Esophagus muscularis mucosa (tissue), 4 donors: ENCODE measurements at places on chromosomes 4 and X.

GRCh38 chrX:78104447-78105176 lies 564 bp downstream of the PGK1 start:
- DNase-seq, result no peak

DNA sequence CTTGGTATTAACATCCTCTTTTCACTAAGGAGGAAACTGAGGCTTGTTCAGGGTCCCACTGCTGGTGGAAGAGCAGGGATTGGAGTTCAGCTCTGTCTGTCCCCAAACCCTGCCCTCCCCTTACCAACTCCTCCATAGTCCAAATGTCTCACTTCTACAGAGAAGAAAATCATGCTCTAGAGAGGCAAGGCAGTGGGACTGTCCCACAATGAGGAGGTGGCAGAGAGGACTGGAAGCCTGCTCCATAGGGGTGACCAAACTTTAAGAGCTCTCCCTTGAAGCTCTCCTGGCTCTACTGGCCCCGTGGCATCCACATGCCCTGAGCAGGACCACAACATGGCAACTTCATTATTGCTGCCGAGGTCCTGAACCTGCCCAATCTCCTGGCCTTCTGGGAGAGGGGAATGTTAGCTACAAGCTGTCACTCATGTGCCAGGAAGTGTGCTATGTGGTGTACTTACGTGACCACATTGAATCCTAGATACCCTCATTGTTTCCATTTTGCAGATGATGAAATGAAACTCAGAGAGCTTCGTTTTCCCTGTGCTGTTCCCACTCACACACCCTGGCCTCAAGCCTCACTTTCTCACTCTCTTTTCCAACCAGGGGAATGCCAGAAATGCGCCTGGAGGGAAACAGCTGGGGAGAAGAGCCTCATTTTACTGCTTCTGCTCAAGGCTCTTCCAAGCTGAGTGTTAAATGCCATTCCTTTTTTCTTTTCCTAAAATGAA lies 71.5 kb downstream of the ANAPC4 start:
- no peak for DNase-seq

- peak; percentile 78 for DNase-seq
These were observed 77.4 kb upstream of the PRSS48 start for GRCh38 chr4:151199319-151200190.

GRCh38 chrX:107429090-107429489 lies 20.4 kb upstream of the FRMPD3 start:
- no peak for DNase-seq

DNA sequence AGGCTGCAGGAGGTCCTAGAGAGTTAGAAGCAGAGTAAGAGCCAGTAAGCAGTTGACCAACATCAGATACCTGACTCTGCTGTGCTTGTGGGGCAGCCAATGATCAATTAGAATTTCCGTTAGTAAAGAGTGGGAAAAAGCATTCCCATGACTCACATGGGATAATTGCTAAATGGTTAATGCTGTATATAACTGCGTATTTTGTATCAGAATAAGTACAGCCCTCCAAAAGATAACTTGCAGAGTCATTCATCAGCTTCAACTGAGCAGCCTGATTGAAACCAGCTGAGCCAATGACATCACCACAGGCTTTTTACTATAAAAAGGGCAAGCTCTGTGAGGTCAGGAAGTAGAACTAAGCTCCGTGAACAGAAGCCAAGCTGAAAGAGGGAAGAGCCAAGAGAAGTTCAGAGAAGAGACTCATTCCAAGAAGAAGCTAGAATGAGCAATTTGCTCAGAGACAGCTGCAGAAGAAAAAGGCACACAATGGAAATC lies 67.9 kb downstream of the PPP3CA start:
- DNase-seq, result no peak

DNA sequence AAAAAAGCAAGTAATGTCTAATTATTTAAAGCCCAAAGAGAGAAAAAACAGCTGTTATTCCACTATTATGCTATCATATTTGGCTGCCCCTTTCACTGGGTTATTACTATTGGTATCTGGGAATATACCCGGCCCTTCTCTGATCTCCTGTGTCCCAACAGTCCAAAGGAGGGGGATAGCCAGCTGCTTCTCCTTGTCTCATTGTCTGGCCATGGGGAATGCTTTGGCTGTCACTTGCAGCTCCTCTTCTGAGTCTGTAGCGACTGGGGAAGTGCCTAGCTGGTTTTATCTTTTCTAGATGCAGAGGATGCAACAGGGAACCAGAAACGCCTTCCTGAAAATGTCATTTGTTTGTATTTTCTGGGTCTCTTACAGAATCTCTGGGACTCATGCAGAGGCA lies 33.9 kb downstream of the MGARP start:
- DNase-seq, result no peak

DNA sequence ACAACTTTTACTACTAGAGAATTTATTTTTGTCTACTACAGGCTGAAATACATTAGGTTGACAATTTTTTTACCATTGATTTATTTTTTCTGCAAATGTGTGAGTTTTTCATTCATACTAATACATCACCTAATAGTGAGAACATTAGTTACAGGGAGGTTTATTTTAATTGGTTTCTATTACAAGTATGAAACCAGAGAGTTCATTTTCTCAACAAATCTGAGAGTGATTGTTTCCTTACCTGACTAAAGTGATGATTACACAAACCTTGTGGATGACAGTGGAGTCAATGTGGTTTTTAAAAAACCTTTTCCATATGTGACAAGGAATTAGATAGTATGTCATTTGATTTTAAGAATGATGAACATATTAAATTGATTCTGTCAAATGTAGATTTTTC lies 227.4 kb downstream of the PALLD start:
- DNase-seq, result no peak

DNA sequence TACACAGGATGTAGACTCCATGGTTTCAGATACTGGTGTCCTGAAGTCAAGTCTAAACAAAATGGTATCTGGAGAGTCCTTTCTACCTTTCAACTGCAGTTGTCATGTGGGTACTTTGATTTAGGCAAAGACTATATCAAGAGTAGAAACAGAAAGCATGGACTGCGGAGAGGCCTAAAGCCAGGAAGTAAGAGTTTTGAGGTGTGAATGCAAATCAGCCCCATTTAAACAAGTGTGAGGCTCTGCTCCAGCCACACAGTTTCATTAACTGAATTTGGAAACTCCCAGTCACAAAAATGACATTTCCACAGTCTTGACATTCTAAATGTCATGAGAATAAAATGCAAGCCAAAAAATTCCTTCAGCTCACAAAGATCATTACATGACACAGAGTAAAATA lies 87.2 kb upstream of the MCF2 start:
- DNase-seq, result no peak

DNA sequence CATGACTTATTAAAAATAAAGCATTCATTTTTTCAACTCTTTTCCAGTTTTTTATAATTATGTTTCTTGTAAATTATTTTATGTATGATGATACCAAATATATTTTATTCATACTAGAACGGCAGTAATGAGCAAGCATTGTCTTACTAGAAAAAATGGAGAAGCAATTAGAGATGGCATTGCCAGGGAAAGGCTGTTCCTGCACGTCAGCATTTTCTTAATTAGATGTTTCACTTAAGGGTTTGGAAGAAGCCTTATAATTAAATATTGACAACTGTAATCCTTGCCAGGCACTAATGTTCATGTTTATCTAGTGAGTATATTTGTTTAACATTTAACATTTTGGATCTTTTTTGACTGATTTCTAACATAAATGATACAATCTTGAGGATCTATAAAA lies 16.6 kb downstream of the FAM149A start:
- DNase-seq, result peak; percentile 3

DNA sequence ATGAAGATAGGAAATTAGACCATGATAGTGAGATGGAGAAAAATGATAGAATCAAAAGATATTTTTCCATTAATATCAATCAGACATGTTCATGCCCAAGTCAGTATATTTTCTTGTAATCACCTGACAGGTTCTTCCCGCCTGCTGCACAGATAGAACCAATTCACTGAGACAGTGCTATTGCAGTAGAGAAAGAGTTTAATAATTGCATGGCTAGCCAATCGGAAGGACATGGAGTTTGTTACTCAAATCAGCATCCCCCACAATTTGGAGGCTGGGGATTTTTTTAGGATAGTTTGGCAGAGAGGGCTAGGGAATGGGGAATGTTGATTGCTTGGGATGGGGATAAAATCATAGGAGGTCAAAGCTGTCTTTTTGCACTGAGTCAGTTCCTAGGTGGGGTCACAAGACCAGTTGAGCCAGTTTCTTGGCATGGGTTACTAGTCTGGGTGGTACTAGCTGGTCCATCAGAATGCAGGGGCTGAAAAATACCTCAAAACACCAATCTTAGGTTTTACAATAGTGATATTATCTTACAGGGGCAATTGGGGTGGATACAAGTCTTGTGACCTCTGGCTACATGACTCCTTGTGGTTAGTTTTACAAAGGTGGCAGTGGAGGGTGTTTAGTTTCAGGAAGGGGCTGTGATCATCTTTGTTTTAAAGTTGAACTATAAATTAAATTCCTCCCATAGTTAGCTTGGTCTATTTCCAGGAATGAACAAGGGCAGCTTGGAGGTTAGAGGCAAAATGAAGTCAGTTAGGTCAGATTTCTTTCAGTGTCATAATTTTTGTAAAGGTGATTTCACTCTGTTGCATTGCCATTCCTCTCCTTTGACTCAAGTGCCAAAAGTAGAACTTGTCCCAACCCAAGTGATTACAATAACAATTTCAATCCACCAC lies 100.3 kb upstream of the PDE5A start:
- DNase-seq, result no peak

- DNase-seq, result no peak
These were observed 15.9 kb upstream of the SEL1L3 start for GRCh38 chr4:25878676-25879075.

GRCh38 chrX:49762175-49762720 lies 66.5 kb upstream of the PAGE1 start:
- no peak for DNase-seq

DNA sequence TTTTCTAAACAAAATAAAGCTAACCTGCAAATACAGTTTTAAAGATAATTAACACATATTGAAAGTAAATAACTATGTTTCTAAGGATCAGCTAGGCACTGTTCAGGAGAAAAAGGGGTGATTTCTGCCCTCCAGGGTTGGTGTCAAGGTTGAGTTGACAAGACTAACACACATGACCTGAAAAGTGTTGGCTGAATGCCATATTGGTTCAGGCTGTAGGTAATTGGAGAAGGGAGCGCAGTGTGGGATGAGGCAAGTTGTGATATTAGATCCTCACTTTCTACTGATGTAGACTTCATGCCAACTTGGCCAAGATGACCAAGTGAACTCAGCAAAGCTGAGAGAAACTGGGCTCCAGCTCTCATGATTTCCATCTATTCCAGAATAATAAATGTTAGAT lies 42.2 kb downstream of the PPM1K start:
- DNase-seq, result no peak
